ENCODE measurements at places on chromosomes 5 and 9. TPM values are rescaled to one million over a fixed set of nuclear protein-coding genes. Genes with fewer than 3 reads are reported as not detected.

DNA sequence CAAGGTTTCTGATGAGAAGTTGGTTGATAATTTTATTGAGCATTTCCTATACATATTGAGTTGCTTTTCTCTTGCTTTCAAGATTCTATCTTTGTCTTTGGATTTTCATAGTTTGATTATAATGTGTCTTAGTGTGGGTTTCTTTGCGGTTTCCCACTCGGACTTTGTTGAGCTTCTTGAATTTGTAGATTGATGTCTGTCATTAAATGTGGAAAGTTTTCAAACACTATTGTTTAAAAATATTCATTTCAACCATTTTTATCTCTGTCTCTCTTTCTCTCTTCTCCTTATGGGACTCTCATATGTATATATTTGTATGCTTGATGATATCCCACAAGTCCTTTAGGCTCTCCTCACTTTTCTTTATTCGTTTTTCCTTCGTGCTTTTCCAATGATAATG is 18.5 kb upstream of the PCDHA1 start:
- no peak for DNase-seq

DNA sequence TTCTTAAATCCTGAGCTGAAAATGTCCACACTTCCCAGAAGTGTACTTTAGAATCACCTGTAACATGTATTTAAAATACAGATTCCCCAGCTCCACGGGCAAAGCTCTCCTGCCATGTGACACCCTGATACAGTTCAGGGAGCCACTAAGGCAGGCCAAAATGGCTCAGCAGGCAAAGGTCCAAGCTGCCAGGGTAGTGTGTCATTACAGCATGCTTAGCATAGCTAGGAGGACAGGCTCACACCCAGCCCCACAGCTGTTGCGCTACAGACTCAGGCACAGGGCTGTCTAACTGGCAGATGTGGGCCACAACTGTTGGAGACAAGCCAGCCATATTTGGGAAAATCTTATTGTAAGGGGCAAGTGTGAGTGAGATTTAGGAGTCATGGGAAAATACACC is 73.0 kb downstream of the C9orf85 start:
- peak; percentile 60 for DNase-seq

DNA sequence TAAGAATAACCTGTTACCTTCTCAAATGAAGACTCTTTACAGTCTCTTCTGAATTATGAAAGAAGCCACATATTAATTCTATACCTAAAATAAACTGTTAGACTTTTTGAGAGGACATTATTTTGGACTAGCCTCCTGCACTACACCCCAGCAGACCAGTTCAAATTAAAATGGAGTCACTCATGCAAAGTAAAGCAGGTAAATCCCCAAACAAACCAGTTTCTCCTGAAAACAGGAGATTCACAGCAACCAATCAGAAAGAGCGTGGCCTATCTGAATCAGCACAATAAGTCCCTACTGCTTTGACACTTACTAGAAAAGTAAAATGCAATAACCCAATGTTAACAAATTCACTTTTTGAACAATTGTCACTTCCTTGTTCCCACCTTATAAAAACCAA is 58.8 kb downstream of the PTBP3 start:
- DNase-seq, result no peak

ANKRD31 gene
- total RNA-seq, result 0.16 TPM

HEMGN gene
- not detected for total RNA-seq

All from fibroblast of the aortic adventitia (primary cell).